Esophagus squamous epithelium (tissue), 5 donors: ENCODE measurements at places on chromosomes 1 and 21.

DNA sequence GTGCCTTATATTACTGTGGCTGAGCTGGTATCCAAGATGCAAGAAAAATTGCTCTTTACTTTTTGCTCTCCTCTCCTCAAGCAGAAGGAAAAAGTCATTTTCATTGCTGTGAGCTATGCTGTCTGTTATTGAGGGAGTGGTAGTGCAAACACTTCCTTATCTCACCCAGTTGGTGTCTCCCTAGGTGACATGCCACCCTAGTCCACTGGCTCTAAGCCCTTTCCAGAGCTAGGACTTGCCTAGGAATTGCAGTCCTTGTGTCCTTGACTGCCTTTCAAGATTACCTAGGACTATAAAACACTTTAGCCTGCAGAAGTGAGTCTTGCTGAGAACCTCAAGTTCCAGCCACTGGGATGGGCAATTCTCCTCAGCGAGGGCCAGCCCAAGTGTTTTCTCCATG is 458.3 kb downstream of the MRPL39 start:
- DNase-seq = no peak

DNA sequence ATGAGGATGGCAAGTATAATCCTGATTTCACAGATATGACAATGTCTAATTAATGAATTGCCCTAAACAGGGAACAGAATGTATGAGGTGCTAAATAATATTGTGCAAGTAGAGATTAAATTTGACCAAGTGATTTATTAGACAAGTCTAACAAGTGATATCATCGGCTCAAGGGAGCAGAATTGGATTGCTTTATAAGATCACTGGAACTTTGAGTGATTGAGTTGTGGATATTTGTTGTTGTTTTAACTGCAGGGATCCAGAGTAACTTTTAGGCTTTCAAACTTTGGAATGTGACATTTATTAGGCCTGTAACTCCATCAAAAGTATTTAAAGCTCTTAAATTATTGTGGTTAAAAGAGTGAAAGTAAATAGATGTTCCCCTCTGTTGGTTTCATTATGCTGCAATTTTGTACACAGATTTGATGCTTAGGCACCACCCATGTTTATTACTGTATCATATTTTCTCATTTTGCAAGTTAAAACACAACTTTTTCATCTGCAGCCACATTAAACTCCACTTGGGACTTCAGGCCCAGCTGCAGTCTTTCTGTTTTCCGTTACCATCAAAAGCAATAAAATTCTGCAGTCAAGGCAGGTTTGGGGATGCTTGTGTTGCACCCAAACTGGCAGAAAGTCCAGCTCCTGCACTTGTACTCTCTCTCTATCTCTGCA is 206.6 kb downstream of the HLX start:
- DNase-seq = no peak

DNA sequence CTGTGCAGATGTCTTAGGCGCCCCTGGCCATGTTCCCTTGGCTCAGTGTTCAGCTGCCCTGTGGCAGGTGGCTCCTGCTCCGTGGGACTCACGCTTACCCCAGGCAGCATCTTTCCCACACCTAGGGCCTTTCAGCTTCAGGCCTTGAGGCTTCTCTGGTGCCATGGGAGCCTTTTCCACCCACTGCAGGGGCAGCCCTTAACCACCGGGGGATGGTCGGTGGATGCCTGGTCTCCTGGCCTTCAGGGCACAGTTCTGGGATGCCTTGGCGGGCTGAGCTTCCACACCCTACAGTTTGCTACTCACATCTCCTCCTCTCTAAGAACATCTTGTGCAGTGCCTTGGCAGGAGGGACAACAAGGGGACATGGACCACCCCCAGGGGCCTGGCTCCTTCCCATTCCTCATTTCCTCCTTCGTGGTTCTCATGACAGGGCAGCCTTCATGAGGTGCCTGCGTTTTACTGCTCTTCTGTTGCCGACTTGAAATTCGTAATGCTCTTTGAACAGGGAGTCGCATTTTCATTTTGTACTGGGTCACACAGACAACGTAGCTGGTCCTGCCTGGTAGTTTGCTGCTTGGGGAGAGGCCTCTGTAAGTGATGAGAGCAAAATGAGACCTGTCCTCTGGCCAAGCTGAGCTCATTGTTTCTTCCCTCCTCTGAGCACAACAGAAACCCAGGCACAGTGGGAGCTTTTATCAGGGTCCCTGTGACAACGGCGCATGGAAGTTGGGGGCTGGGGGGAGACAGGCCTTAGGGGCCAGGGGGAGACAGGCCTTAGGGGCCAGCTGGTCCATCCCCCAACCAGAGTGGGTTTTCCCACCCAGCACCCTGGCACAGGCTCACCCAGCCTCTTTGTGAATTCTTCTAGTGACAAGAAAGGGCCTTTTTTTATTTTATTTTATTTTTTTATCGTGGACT is 62.0 kb upstream of the NEK2 start:
- no peak for DNase-seq

DNA sequence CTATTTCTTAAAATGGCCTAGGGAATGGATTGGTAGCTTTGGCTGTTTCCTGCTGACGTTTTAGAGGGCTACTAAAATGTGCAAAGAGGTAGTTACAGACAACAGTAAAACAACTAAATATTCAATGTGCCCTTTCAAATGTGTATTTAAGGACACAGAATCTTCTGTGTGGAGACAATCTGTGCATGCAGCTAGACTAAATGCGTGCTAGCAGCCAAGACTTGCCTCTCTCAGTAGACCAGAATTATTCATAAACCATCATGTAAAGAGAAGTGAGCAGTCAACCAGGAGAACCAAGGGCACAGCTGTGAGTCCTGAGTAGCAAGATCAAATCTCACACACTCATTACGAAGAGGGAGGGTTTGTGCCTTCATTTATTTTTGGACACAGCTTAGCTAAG is 160.2 kb upstream of the GREM2 start:
- no peak for DNase-seq
